ENCODE measurements at places on chromosomes 5 and 9.

DNA sequence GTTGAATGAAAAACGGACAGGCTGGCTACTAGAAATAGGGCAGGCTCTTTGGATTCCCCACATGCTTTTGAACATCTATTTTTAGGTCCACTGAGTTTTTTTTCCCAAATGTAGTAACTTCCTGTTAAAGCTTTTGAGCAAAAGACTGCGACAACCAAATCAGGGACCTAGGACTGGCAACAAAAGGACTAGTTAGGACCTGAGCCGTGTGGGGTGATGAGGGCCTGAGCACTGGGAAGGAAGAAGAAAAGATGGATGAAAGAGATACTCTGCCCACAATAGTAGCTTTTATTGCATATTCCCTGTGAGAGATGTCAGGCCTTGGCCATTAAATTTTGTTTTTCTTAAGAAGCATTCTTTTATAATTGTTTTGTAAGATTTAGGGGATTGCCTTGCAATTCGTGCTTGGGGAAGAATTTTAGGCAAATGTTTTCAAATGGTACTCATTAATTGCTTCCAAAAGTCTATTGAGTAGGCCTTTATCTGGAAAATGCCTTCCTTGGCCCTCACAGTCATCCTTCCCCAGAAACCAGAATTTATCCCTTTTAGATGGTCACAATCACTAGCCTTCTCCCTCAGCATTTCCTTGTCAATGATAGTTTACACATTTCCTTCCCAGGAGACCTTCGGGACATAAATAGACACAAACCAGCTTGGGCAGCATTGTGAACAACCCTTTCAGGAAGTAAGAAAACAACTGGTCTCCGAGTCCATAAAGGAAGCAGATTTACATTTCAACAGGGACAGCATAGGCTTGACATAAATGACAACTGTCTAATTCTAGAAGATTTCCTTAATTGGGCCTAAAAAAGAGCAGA lies 166.5 kb downstream of the RMI1 start:
- DNase-seq = no peak

- DNase-seq = no peak
Measured at GRCh38 chr5:168978015-168978414, 322.9 kb downstream of the SLIT3 start.

DNA sequence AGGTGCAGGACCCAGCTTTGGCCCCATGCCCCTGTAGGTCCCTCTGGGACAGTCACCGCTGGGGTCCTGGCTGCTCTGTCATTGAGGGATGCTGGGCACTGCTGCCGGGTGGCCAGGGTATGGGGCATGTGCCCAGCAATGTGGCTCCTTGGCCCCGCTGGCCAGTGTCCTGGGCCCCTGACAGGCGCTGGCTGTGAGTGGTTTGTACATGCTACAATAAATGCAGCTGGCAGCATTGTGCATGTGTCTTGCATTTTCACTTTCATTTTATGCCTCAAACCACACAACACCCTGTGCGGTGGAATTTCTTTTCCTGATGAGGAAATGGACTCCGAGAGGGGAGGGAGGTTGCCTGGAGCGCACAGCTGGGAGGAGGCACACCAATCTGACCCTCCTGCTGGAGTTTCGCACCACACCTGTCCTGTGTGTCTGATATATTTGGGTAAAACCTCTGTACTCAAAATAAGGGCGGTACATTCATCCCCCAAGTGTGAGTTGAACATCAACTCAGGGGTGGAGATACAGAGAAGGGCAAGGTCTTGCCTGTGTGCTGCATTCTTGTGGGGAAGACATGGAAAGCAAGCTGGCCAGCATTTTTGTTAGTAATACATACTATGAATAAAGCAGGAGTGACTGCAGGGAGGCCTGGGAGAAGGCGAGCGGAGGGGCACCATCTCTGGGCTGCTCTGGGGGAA lies 11.7 kb downstream of the TSPAN17 start:
- peak; percentile 45 for DNase-seq

GRCh38 chr5:25405850-25406249 lies 761.1 kb upstream of the CDH10 start:
- no peak for DNase-seq

DNA sequence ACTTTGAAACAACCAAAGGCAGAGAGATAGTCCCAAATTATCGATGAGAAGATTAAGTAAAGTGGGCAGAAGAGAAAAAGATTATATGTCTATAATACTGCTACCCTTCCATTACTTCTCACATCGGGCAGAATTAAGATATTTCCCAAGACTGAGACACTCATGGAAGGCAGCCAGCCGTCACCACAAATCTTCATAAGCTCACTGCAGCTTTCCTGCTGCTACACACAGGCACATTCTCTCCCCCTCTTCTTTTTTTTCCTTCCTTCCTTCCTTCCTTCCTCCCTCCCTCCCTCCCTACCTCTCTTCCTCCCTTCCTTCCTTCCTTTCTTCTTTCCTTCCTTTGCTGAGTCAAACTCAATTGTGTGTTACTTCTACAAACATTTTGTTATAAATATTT lies 58.7 kb upstream of the SPATA31C2 start:
- no peak for DNase-seq

GRCh38 chr5:126359884-126360283 lies 63.3 kb upstream of the GRAMD2B start:
- DNase-seq = no peak

GRCh38 chr9:113545068-113545467 lies 81.5 kb downstream of the RGS3 start:
- DNase-seq = no peak

- DNase-seq = no peak
Measured at GRCh38 chr5:149913436-149914419, 30.9 kb downstream of the PDE6A start.

- no peak for DNase-seq
Measured at GRCh38 chr9:130194378-130194932, 22.3 kb downstream of the NCS1 start.

GRCh38 chr9:2966565-2967300 lies 122.8 kb upstream of the PUM3 start:
- DNase-seq = no peak

DNA sequence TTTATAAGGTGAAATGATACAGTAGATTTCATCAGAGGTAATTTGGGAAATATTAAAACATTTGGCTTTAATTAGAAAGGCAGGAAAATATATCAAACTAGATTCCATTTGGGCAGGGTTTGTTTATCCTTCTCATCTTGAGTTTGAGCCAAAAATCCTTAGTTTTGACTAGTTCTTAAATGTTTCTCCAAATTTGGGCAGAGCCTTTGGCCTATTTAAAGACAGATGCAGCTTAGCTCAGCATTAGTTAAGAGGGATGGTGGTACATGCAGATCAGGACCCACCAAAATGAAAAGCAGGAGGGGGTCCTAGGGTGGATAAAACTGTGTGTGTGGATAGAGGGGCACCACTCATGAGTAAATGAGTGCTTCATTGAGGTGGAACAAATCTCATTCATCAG lies 20.3 kb upstream of the ARRDC3 start:
- no peak for DNase-seq

DNA sequence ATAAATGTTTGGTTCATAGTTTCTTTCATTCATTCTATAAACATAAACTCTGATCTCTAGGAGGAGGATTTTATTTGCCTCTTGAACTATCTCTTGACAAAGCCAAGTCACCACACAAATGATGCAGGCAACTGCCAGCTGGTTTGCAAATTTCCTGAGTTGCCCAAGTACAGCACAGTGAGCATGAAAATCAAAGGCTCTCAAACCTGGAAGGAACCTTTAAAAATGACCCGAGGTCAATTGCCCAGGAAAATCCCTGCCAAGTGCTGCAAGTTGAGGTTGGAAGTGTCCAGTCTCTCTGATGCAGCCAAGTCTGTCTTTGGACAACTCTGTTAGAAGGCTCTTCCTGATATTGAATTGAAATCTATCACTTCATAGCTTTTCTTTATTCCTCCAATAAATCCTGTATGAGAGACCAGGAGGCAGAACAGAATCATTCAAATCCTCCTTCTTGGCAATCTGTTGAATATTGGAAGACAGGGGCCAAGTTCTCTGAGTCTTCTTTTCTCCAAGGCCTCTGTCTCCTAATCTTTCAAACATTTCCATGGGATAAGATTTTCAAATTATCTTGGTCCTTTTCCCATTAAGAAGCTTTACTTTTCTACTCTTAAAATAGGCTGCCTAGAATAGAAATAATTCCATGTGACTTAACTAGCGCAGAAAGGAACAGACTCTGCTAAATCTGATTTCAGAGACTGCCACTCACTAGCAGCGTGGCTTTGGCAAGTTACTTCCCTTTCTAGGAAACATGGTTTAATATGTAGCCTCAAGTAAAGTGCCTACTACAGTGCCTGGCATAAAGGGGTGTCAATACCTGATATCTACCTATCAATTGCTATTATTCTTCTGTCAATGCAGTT lies 159.2 kb downstream of the SNX18 start:
- no peak for DNase-seq

- no peak for DNase-seq
Measured at GRCh38 chr9:113664181-113664875, 200.8 kb downstream of the RGS3 start.
